ENCODE measurements at places on chromosomes 1 and 21. TPM values are rescaled to one million over a fixed set of nuclear protein-coding genes. Genes with fewer than 3 reads are reported as not detected.

- peak; percentile 66 for DNase-seq
Observed at GRCh38 chr1:145891587-145892485, 6.2 kb upstream of the ANKRD35 start.

- no peak for DNase-seq
Observed at GRCh38 chr1:152168535-152168868, 9.5 kb upstream of the RPTN start.

DNA sequence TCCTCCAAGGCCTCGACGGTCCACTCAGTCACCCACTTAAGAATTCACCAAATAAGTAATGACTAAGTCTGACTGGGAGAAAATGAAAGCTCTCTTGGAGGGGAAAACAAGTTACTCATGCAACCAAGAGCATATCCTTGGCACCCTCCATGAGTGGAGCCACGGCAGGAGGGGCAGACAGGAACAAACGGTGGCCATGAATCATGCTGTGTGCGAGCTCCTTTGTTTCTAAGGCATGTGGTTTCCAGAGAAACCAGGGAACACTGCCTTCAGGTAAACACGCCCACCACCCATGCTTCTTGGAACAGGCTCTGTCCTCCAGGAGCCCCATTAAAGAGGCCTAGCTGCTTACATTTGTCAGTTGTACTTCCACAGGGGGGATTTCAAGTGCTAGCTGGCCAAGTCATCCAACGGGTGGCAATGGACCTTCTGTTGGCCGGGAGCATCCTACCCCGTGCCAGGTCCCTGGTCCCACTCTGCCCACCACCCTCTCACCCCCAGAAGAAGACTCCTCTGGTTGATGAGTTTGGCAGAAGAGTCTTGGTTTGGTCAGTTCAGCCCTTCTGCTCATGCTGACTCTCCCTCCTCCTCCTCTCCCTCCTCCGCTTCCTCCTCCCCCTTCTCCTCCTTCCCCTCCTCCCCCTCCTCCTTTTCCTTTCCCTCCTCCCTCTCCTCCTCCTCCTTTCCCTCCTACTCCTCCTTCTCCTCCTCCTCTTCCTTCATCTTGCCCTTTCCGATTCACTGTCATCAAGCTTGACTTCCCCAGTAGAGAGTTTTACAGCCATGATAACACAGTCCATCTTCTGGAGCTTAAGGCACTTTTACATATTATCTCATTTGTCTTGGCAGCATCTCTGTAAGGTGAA is 107.6 kb downstream of the CCDC185 start:
- no peak for DNase-seq

GRCh38 chr1:228208831-228209551 is 1.1 kb downstream of the OBSCN start:
- no peak for DNase-seq

DNA sequence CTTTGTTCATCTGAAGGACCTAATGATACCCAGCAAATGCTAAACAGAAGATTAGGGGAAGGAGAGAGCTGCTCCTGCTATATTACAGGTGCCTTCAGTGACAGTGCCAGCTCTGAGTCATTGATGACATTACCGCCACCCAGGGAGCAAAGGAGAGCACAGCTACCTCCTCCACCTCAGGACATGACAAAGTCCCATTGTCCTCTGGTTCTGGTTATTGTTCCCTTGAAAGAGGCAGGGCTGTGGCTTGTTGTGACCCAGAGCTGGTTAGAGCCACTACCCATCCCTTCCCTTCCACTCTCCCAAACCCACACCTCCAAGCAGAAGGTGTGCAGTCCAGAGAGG is 363.5 kb upstream of the DUSP10 start:
- DNase-seq: no peak

DNA sequence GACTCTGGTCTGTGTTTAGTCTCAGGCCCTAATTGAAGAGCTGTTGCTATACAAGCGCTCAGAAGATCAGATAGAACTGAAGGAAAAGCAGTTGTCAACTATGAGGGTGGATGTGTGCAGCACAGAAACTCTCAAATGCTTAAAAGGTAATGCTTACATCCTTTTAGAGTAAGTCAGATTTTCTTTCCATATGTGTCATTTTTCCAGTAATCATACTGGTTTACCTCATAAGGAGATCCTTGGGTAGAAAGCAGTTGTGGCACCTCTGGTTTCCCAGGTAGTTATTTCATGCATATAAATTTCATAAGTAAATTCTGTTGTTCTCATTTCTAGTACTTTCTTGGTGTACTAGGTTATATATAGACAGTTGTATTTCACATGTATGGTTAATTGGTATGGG is 43.0 kb upstream of the TARS2 start:
- DNase-seq: no peak

DNA sequence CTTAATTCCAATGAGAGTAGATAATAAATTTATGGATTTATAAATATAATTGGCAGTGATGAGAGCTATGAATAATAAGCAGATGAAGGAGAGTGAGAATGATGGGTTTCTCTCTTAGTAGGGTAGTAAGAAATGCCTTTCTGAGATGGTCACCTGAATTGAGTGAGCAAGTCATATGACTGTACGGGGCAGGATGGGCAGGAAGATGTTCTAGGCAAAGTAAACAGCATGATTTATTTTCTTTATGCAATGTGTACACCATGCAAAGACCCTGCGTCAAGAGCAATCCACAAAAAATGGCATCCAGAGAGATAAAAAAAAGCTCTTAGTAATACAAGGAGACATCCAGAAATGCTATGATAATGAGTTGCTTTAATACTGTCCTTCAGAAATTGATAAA is 409.9 kb downstream of the HLX start:
- DNase-seq: no peak

DNA sequence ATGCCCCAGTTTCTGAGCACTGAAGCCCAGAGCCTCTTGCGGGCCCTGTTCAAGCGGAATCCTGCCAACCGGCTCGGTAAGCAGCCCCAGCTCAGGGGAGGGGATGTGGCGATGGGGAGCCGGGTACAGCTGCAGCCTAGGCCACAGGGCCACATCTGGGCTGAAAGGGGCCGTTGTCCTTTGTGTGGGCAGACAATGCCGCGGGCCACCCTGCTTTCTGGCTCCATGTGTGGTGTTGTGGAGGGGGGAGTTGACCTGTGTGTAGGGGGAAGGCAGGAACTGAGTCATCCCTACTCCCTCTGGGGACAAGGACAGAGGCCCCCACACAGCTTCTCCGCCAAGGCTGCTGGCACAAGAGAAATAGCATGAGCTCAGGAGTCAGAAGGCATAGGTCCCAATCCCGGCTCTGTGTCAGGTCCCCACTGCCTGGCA is 26.0 kb downstream of the RPS6KA1 start:
- no peak for DNase-seq

DNA sequence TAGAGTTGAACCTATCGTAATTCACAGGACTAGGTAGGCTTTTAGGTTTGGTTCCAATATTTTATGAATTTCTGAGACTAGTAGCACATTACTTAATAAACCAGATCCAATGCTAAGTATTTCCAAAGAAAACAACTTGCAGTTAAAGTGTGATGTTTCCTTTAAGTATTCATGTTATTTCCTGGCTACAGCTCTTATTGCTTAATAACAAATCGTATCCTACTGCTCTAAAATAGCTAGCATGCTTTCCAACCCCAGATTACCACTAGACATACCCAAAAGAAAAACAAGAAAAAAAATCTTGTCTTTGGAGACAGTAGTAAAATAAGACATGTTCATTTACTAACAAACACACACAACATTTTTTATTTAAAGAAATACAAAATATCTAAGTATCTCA is 898 bp downstream of the KRTAP27-1 start:
- DNase-seq: no peak

DNA sequence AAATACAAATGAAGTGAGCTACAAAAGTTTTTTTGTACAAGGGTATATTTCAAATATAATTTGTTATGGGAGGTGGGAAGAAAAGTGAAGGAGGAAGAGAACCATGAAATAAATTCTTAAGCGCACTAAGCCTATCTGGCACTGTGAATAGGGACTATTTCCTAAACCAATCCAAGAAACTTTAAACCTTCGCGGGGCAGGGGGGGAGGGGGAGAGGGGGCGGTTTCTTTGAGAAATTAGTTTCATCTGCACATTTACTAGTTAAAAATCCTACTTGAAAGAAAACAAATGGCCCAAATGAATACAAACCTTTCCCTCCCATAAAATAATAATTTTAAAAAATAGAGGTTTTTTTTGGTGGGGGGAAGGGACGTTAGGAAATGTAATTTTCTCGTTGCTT is 364 bp downstream of the GOLPH3L start:
- DNase-seq: no peak

GRCh38 chr1:160753594-160753993 is 14.5 kb downstream of the SLAMF7 start:
- DNase-seq: no peak

- no peak for DNase-seq
Observed at GRCh38 chr1:27298632-27299384, 23.2 kb upstream of the TMEM222 start.

GRCh38 chr1:36734356-36734755 is 251.6 kb upstream of the CSF3R start:
- DNase-seq: no peak

DNA sequence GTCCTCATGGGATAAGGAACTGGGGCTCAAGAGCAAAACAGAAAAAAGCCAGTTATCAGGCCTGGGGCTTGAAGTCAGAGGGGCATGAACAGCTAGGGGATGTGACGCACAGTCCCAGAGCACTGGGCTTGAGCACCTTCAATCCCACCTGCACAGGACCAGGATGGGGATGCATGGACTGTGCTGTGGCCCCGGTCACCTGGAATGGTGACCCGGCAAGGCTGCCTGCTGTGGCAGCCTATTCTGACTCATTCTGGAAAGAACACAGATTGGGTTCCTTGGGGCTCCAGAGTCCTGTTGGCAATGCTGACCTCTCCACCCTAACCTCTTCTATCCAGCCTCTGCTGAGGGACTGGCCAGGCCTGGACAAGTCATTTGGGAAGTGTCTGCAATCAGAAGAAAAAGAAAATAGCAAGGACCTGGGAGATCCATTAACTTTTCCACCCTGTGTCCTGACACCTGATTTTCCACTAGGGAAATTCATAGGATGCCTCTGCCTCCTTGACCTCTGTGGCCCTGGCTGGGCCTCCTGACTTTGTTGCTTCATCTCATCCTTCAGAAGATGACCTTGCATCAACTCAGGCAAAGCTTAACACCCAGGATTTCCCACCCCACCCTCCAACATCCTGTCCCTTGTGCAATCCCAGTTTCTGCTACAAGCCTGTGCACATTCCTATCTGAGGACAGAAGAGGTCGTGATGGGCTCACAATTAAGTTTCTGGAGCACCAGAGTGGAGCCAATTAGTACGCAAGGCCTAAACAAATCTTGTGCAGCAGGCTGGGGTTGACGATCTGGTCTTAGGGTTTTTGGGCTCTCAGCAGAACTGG is 17.9 kb upstream of the FMOD start:
- DNase-seq: no peak

DNA sequence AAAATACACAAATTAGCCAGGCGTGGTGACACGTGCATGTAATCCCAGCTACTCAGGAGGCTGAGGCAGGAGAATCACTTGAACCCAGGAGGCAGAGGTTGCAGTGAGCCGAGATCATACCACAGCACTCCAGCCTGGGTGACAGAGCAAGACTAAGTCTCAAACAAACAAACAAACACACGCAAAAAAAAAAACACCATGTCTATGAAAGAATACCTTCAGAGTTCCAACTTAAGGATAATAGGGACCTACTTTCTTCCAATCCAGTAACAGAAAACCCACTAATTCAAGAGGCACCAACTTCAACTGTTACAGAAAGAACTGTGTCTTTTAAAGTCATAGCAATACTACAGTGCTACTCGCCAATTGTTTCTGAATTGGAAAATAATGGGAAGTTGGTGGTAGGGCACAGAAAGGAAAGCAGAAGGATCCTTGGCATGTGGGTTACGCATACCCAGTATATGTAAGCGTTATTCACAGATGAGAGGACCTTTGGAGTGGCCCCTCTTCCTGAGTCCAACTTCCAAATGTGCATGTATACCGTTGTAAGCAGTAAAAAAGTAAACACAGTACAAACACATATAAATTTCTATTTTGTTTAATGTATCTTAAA is 87.0 kb downstream of the ACBD6 start:
- no peak for DNase-seq

GRCh38 chr1:5010656-5011055 is 356.2 kb downstream of the AJAP1 start:
- DNase-seq: no peak

GRCh38 chr1:210677533-210677932 is 348.8 kb downstream of the HHAT start:
- no peak for DNase-seq

DNA sequence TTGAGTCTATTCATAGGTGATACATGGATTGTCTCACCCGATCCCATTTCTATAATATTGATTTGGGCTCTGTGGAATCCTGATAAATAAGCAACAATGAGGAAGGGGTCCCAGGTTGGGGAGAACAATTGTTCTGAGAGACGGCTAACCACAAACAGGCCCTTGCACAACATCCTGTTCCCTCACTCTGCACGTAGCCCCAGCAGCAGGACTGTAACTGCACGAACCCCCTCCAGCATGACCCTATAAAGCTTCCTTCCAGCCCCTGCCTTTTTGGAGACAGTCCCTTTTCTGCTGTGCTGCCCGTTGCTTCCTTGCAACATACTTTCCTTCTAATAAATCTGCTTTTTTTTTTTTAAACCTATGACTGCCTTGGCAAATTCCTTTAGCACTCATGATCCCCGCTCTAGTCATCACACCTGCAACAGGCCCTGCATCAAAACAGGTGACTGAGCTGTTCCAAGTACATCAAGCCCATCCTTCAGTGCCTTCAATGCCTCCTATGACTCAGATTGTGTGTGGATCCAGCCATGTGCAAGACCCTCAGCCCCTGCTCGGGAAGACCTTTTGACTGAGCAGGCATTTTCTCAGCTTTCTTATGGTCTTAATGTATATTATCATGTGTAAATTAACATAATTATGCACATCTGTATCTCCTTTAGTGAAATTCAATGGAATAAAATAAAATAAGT is 63.7 kb upstream of the B3GALNT2 start:
- DNase-seq: peak; percentile 42

- DNase-seq: no peak
Observed at GRCh38 chr21:28805885-28806284, 186.8 kb downstream of the LTN1 start.

DNA sequence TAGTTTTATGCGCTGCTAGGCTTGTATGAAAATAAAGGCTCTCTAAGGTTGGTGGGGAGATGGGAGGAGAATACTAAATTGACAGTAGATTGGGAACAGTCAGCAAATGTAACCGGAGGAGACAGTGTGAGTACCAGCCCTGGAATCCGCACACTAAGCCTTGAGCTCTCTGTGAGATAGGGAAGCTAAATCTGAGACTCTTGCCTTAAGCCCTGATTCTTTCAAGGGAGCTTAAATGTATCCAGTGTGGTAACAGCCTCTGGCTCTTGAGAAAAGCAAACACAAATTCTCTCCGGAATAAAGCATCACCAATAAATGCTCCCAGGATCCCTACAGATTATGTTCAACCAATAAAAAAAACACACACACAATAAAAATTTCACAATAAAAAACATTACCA is 33.0 kb upstream of the PDPN start:
- DNase-seq: no peak

- DNase-seq: no peak
Observed at GRCh38 chr1:63958556-63958955, 184.7 kb downstream of the ROR1 start.

GRCh38 chr1:105565006-105565405 is 1491.5 kb upstream of the PRMT6 start:
- DNase-seq: no peak

- DNase-seq: no peak
Observed at GRCh38 chr1:171061425-171062143, 29.1 kb upstream of the FMO3 start.

Gene DNASE2B
- not detected for total RNA-seq

Gene UBE2U
- not detected for total RNA-seq

Gene ACADM
- 40.7 TPM for total RNA-seq

Gene ANXA9
- not detected for total RNA-seq

Gene SAMSN1
- total RNA-seq: 51.3 TPM

Gene DDAH1
- not detected for total RNA-seq

Gene IFI44
- 187 TPM for total RNA-seq

Gene HES3
- not detected for total RNA-seq

Gene CASZ1
- 9.8 TPM for total RNA-seq
